ENCODE measurements at places on chromosomes 16 and 17. TPM values are rescaled to one million over a fixed set of nuclear protein-coding genes. Genes with fewer than 3 reads are reported as not detected.

The CUEDC1 gene
- 21.2 TPM for total RNA-seq

The LHX1 gene
- 5.3 TPM for total RNA-seq

The CTF1 gene
- 0.92 TPM for total RNA-seq

The SOX9 gene
- total RNA-seq = 22.8 TPM

The HOXB1 gene
- total RNA-seq = not detected

The IGFALS gene
- not detected for total RNA-seq
